ENCODE measurements at places on chromosomes 11 and 22.

- no peak for DNase-seq
Observed at GRCh38 chr11:87036756-87037449, 831 bp upstream of the TMEM135 start.

- no peak for DNase-seq
Observed at GRCh38 chr11:45229401-45230020, 56.6 kb downstream of the SYT13 start.

DNA sequence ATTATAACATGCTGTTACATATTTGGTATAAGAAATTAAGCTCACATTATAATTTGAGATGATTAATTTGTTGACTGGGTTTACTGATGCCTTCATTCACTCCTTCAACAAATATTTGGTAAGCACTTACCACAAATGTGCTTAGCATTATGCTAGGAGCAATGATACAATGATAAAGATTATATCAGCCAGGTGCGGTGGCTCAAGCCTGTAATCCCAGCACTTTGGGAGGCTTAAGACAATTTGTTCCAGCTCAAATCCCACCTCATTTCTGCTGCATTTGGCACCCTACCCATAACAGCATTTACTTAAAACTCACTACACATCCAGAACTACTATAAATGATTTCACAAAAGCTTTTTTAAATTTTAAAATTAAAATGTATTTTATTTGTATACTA lies 1263.6 kb upstream of the RAG2 start:
- DNase-seq: no peak

DNA sequence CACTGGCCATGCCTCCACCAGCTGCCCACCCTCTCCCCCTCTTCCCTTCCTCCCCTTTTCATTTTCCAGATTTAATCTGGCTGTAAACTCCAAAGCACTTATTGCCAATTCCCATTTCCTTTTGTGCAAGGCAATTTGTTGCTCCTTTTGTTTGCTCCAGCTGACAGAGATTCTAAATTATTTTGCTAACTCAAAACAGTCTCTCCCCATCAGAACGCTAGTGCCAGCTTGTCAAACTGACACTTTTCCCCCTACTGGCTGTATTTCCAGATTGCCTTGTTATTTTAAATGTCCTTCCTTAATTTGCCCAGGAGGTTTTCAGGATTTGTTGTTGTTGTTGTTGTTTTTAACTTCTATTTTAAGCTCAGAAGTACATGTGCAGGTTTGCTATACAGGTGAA lies 57.0 kb upstream of the PAK1 start:
- DNase-seq: no peak

- DNase-seq: no peak
Observed at GRCh38 chr11:18771266-18772035, 20.1 kb downstream of the PTPN5 start.

- no peak for DNase-seq
Observed at GRCh38 chr11:73394416-73395296, 18.5 kb downstream of the RELT start.

- peak; percentile 91 for DNase-seq
Observed at GRCh38 chr11:112485280-112485679, 224.6 kb upstream of the PLET1 start.

DNA sequence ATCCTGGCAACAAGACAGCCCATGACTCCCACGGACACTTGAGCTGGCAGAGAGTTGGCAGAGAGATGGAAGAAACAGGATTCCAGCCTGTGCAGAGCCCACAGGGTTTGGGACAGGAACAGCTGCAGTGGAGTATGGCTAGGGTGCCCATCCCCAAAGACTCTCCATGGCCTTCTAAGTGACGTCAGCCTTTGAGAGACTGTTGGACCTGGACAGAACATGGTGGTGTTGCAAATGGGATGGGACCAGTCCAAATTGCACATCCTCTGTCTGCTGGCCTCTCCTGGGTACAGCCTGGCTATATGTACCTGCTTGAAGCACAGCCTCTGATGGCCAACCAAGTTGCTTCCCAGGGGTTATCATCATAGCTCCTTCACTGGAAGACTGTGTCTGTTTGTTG lies 34.5 kb downstream of the NOX4 start:
- DNase-seq: no peak

DNA sequence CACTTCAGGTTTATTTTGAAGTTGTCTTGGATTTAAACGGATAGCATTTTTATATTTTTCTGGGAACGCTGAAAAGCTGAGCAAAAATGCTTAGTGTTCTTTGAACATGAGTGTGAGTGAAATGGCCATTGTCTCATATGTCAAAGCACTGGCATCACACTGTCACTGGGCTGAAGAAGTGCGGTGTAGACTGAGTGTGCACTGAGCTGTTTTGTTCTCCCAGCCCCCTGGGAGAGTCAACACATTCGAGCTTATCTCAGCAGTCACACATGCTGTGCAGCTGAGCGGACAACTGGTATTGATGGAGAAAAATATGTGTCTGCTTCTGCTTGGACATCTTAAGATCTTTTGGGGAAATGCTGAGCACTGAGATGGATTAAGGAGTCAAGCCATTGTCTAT lies 90.8 kb downstream of the TECTA start:
- DNase-seq: no peak

GRCh38 chr11:46905806-46906205 lies 12.5 kb downstream of the LRP4 start:
- DNase-seq: no peak

DNA sequence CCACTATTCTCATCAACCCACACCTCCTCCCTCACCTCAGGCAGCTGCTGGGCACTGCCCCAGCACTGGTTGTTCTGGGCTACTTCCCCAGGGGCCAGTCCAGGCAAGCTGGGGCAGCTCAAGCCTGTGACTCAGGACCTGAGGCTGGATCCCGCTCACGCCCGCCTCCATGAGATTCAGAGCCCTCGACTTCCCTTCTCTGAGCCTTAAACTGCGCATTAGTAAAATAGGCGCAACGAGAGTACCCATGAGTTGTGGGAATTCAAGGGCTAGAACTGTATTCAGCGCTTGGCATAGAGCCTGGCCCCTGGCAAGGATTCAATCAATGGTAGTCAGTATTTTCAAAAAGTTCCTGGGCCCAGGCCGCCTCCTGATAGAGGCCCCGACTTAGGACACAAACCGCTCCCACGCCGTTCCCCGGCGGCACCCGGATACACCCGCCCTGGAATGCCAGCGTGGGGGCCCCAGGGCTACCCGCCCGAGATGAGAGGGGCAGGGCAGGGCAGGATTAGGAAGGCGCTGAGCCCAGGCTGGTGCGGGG lies 723 bp upstream of the CD82 start:
- DNase-seq: peak; percentile 72

GRCh38 chr11:27933992-27934829 lies 173.7 kb downstream of the KIF18A start:
- no peak for DNase-seq

DNA sequence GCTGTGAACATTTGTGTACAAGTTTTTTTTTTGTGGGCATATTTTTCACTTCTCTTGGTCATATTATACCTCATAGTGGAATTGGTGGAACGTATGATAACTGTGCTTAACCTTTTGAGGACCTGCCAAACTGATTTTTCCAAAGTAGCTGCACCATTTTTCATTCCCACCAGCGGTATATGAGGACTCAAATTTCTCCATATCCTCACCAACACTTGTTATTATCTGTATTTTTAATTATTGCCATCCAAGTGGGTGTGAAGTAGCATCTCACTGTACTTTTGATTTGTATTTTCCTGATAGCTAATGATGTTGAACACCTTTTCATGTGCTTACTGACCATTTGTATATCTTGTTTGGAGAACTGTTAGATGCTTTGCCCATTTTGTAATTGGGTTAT lies 47.8 kb downstream of the CCDC15 start:
- no peak for DNase-seq

GRCh38 chr11:44987506-44987905 lies 36.8 kb upstream of the TP53I11 start:
- DNase-seq: no peak

- no peak for DNase-seq
Observed at GRCh38 chr11:34344768-34345539, 12.9 kb downstream of the ABTB2 start.

GRCh38 chr11:47161890-47162289 lies 14.8 kb downstream of the ARFGAP2 start:
- DNase-seq: no peak

- no peak for DNase-seq
Observed at GRCh38 chr11:18769802-18770456, 21.7 kb downstream of the PTPN5 start.

DNA sequence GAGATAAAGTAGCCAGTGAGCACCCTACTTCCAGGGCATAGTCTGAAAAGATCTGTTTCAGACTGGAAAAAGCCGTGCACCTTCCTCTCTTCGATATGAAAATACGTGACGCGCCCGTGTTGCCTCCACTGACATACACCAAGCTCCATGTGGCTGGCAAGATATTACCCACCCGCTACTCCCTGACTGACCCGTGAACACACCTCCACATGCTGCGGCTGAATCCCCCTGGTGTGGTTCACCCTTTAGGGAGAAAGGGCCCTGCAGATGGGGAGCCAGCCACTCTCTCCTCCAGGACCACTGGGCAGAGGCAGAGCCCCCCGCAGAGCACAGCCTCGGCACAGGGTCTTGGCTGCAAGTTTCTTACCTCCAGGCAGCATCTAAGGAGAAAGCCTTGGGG lies 245.0 kb downstream of the BRD1 start:
- DNase-seq: no peak

DNA sequence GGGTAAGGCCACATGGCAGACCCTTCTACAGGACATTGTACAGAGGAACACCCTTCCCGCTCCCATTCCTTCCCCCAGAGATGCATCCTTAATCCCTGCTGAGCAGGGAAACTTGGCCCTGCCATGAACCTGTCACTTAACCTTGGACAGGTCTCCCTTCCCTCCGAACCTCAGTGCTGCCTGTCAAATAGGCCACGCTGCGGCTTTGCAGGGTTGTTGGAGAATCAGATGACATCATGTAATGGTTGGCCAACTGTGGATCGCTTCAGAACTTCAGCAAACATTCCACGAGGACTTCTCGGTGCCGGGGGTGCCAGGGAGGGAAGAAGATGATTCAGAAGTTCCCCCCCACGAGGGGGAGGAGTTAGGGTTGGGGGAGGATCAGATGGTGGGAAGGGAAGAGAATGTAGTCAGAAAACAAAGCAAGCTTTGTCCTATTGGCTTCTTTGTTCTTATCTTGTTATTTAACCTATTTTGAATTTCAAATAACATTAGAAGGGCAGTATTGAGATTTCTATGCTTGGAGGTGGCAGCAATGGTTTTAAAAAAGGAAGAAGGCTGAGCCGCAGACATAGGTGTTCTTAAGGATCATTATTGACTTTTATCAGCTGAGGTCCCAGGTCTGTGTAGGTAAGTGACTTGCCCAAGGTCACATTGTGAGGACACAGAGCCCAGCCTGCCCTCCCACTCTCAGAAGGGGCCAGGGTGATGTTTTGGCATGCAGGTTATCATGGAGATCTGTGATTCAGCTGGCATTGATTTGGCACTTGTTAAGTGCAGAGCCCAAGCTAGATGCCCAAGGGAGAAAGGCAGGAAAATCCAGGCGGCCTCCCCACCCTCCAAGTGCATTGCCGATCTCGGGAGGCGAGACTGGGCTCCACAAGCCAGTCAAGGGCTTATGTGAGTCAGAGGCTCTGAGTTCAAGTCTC lies 3.1 kb downstream of the CDC42EP1 start:
- DNase-seq: peak; percentile 87

GRCh38 chr11:74731301-74732094 lies at the start of gene CHRDL2:
TSS of gene CHRDL2 (minus strand) at chr11:74731426. CDS start at chr11:74730888, 538 bp downstream.
- peak; percentile 60 for DNase-seq

DNA sequence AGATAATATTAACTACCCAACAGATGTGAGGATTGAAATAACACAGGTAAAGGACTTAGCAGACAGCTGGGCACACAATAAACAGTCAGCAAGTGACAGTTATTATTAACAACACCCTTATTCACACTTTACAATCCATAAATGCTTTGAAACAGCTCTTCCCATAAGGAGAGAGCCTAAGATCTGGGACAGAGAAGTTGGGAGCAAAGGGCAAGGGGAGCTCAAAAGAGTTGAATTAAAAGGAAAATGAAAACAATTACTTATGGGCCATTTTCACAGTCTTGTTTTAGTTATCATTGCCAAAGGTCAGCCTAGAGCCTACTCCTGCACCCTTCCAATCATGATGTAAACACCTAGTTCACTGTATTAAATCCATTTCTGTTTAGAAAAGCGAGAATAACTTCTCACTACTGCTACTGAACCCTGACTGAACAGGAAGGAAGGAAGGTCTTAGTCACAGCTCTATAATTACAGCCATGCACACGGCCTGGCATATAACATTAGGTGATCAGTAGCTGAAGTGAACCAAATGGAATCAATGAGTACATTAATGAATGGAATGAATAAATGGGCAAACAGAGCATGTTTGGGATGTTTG lies 111.3 kb downstream of the PLEKHA7 start:
- DNase-seq: no peak

- no peak for DNase-seq
Observed at GRCh38 chr11:108435066-108435465, 32.3 kb downstream of the C11orf65 start.

GRCh38 chr11:76664578-76665061 lies 5.9 kb downstream of the LRRC32 start:
- DNase-seq: no peak

DNA sequence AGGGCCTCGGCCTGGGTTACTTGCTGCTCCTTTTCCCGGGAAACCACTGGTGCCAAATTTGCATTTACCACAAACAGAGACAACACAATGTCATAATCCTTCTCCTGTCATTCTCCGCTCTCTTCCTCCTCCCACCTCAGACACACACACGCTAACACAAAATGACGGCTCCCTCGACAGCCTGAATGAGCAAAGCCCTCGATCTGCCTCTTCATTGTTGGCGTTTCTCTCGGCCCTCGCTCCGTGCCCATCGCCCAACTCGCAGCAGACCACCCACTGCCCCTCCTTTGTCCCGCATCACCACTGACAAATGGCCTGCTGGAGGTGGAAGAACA lies 12.5 kb upstream of the TCF20 start:
- DNase-seq: peak; percentile 76

DNA sequence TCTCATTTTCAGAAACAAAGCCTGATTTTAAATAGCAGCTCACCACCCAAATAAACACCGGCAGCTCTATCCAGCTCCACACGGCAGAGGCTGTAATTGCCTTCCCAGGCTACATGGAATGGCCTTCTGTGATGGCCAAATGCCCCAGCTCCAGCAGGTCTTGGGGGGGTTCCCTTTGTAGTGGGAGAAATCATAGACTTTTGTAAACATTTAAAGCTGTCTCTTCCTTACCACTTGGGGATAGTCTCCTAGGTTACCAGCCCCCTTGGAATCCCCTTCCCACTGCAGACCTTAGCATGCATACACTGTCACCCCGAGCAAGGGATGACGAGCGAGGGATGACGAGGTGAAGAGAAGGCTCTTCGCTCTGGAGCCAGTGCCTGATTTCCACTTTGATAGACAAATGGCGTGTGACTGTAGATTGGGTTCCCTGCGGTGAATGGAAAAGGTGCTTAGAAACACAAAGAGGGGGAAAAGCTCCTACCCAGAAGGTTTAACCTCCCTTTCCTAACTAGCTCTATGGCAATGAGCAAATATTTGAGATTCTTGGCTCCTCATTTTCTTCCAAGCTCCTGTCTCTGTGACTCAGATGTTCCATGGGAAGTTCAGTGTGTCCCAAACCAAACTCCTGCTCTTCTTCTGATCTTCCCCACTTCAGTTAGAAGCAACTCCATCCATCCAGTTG lies 108.0 kb upstream of the CADM1 start:
- no peak for DNase-seq

- DNase-seq: no peak
Observed at GRCh38 chr11:61482513-61482912, 26.0 kb upstream of the LRRC10B start.

Data from NCI-H526 (cell line).